ENCODE measurements at places on chromosomes 11 and 22. TPM values are rescaled to one million over a fixed set of nuclear protein-coding genes. Genes with fewer than 3 reads are reported as not detected.

GRCh38 chr11:67090717-67091116 is 28.3 kb upstream of the KDM2A start:
- no peaks in the 10 kb centered on the region for H3K36me3 ChIP-seq
- no peaks in the 10 kb centered on the region for H3K27me3 ChIP-seq
- H3K4me3 ChIP-seq, result no peak overlapping the region
- H3K4me1 ChIP-seq, result no peaks in the 10 kb centered on the region
- no peak overlapping the region for H3K27ac ChIP-seq

The OR52E8 gene
- total RNA-seq, result not detected

- H3K4me1 ChIP-seq, result no peaks in the 10 kb centered on the region
- H3K27me3 ChIP-seq, result no peaks in the 10 kb centered on the region
- H3K36me3 ChIP-seq, result no peaks in the 10 kb centered on the region
Observed at GRCh38 chr11:131817687-131818188, 447.3 kb downstream of the NTM start.

GRCh38 chr11:16985297-16985696 is 28.9 kb downstream of the PLEKHA7 start:
- peak; percentile 66 for DNase-seq
- no peak overlapping the region for H3K4me3 ChIP-seq
- peaks cover 17% of the 10 kb centered on the region for H3K4me1 ChIP-seq
- H3K27me3 ChIP-seq, result no peaks in the 10 kb centered on the region
- H3K27ac ChIP-seq, result peak overlapping the region; percentile 80

The GPR83 gene
- 0.13 TPM for total RNA-seq
